Putamen (tissue), 1 donor: ENCODE measurements at places on chromosomes 2 and 18.

GRCh38 chr2:212288308-212288707 lies 250.3 kb downstream of the ERBB4 start:
- no peak for DNase-seq

DNA sequence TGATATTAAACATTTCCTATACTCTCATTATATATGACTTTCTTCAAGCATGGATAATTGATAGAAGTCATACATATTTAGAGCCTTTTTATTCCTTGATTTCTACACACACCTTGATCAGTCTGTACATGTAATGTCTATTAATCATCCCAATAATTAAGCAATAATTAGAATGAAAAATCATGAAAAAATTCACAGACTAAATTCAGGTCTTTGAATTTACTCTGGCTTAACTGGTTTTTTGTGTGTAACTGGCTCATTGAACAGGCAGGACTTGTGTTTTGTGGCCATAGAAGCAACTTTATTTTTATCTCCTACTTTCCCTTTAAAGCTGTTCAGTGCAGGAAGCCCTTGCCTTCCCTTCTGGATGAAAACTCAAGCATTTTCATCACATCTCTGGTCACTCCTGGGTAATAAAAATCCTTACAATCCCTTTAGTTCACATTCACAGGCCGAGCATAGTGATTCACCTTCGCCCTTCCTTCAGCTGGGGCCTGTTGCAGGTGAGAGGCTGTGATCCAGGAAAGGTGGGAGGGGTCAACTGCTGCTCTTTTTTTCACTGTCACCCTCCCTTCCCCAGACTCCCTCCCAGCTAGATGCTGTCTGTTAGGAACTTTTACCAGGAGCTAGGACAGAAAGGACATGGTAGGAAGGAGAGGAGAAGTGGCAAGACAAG lies 58.0 kb upstream of the ITSN2 start:
- no peak for DNase-seq

DNA sequence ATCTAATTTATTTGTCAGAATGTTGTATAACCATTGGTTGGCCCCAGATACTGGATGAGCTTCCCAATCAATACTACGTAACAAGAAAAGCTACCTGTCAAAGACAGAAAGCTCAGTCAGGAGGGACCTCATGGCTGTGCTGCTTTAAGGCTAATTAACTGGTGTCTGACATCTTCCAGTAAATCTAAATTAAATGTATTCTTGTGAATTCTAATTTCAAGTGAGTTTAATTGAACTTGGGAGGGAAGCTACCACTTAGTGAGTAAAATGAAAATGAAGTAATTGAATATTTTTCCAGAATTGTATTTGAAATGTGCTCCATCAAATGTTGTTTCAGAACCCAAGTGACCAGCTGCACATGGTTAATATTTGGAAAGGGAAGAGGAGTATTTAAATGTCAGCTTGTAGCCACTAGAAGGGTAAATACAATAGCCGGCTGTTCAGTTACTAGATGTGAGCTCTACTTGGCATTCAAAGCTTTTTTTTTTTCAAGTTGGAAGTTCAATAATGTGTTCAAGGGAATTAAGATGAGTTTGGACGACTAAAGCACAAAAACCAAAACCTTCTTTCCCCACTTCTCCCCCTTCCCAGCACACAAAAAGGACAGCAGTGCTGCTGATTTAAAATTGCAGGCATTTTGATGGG lies 62.0 kb downstream of the GPR39 start:
- DNase-seq: no peak

DNA sequence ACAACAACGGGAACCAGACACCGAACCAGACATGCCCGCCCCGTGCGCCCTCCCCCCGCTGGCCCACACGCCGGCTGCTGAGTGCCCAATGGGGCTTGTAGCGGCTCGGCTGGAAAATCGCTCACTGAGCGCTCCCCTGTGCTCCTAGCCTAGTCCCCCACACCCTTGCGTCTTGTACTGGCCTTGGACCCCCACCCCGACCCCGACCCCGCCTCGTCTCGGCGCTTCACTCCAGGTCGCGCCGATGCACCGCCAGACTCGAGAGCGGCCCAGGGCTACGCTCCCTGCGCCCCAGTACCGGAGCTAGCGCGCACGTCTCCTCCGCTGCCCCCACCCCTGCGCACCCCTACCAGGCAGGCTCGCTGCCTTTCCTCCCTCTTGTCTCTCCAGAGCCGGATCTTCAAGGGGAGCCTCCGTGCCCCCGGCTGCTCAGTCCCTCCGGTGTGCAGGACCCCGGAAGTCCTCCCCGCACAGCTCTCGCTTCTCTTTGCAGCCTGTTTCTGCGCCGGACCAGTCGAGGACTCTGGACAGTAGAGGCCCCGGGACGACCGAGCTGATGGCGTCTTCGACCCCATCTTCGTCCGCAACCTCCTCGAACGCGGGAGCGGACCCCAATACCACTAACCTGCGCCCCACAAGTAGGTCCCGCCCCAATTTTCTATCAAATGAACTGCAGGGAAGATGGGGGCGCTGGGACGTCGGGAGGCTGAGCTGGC lies 1.5 kb downstream of the GAD1 start:
- no peak for DNase-seq

- peak; percentile 52 for DNase-seq
Observed at GRCh38 chr2:105143467-105144151, 97.9 kb upstream of the GPR45 start.

DNA sequence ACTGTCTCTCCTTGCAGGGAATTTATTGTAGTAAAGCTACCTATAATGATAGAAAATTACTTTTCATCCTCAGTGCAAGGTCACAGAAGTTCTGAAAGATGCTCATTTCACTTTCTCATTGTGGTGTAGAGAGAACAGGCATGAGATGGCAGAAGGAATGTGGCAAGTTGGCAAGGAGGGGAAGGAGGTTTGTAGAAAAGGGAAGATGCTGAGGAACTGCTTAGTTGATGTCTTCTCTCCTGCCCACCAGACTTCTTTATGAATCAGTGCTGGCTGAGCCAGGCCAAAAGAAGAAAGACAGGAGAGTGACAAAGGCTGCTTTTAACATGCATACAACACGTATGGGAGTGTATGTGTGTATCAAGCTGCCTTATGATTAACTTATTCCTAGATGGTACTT lies 164.4 kb downstream of the PRPF40A start:
- DNase-seq: no peak

GRCh38 chr18:71115261-71115660 lies 826.4 kb downstream of the SOCS6 start:
- DNase-seq: no peak

GRCh38 chr2:206558492-206558891 lies 83.8 kb upstream of the FAM237A start:
- no peak for DNase-seq

- DNase-seq: no peak
Observed at GRCh38 chr2:161981679-161982250, 92.2 kb downstream of the DPP4 start.

DNA sequence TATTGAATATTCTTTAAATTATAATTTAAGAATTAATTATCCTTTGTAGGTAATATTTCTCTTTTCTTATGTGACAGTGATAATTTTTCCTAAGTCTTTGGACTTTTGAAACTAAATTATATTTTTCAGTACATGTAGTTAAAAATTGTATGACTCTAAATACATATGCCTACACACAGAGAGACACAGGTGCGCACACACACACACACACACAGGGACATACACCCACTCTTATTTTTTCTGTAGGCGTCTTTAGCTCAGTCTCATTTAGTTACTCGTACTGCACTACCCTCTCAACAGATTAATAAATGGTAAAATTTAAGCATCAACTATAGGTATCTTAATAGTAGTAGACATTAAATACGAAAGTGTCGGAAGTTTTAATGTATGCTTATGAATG lies 56.1 kb downstream of the ZNF236 start:
- DNase-seq: peak; percentile 33

GRCh38 chr2:58870704-58871103 lies 629.6 kb upstream of the FANCL start:
- DNase-seq: no peak

DNA sequence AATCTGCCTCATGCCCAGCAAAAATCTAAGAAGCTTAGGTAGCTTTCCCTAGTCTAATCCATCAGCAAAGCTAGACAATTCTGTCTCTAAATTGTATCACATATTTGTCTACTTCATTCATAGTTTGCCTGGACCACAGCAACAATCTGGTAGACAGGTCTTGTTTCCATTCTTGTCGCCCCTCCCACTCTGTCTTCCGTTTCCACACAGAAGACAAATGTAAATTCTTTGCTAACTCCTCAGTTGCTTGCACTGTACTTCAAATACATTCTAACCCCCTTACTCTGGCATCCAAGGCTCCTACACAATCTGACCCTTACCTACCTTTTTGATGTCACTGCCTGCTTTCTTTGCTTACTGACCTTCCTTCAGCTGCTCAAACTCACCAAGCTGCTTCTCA lies 40.1 kb downstream of the THUMPD2 start:
- DNase-seq: no peak

- no peak for DNase-seq
Observed at GRCh38 chr2:20540587-20541293, 93.9 kb downstream of the RHOB start.

DNA sequence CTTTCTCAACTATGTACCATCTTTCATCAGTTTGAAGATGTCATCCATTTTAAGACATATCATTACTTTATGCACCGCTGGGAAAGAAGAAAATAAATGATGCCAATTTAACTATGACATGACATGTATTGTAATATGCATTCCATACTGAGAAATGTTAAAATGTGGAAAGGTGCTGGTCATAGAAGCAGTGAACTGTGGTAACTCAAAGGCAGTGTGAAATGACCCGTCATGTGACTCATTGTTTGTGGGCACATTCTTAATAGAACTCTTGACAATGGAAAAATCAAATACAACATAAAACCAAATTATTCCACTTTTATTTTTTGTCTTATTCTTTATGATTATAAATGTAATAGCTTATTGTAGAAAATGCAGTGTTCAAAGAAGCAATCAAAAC lies 455.0 kb upstream of the ST6GAL2 start:
- no peak for DNase-seq

DNA sequence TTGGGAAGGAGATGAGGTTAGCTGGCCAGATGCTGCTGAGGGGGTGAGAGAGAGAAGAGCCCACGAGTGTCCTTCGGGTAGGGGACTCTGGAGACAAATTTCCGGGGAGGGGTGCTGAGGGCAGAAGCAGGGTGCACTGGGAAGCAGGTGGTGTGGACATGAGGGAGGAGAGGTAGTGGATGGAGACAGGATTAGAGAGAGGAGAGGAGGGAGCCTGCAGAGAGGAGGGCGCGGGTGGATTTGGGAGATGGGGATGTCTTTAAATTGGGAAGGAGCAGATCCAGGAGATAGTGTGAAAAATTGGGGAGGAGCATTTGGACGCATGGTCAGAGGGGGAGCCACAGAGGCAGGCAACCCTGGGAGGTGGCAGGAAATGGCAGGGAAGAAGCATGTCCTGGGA lies 154.7 kb downstream of the DYSF start:
- no peak for DNase-seq

GRCh38 chr2:199460846-199461710 lies 3.3 kb upstream of the SATB2 start:
- DNase-seq: no peak
